Stimulated activated CD4-positive, alpha-beta T cell treated with anti-CD3 and anti-CD28 coated beads, Interleukin-2, amount 100 ng/mL, for 24 hours (primary cell): ENCODE measurements at places on chromosomes 7 and 10.

- no peak for DNase-seq
Measured at GRCh38 chr7:158648168-158648567, 56.4 kb downstream of the NCAPG2 start.

DNA sequence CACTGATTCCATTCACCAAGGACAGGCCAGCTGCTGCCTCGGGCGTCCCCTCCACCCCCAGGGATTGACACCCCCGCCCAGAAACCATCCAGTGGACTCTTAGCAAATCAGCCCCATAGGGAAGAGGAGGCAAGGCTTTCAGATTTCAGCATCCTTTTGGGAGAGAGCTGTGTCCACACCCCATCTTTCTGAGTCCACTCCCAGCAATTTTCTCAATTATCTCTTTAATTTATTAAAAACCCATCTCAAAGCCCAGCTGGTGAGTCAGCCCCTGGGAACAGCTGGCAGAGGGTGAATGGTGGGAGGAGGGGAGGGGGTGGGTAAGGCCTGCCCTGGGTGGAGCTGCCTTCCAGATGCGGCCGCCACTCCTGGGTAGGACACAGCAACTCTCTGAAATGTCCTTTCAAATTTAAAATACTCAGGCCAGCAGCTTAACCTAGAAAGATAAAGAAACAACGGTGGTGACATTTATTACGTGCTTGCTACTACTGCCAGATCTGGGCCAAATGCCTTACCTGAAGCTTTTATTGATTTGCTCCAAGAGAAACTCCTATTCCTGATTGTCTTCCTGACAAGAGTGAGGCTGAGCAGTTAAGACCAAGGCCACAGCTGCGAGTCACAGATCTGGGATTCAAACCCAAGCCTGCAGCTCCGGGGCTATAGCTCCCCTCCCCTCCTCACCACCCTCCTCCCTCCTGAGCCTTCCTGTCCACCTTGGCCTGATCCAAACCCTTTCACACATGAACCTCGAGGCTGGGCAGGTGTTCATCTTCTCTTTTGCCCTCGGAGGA, 120.4 kb downstream of the RGS10 start:
- no peak for DNase-seq

DNA sequence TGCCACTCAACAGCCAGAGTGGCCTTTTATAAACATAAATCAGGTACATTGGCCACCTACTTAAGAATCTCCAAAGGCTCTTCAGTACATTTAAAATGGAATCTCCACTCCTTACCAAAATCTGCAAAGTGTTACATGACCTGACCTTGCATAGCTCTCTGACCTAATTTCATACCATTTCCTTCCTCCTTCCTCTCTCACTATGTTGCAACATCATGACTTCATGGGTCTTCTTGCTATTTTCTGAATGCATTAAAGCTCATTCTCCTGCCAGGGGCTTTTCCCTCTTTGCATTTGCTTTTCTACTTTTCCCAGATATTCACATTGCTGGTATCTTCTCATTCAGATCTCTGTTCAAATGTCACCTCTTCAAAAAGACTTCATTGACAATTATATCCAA, 22.1 kb upstream of the PPP1R17 start:
- DNase-seq, result no peak

DNA sequence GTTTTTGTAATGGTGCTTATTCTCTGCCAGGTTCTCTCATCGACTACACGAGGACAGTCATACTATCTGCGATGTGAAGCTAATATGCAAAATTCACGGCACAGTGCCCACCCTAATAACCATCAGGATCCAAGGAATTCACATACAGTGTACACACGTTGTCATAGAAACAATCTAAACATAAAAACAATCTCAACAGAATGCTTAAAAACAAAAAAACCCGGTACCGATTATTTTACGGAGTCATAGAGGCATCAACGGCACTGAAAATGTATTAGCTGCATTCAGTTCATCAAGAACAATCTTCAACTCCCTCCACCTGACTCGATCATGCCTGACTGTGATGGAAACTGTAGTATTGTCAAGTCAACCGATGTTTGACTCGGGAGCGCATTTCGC, 628 bp downstream of the MRPS33 start:
- DNase-seq, result no peak

DNA sequence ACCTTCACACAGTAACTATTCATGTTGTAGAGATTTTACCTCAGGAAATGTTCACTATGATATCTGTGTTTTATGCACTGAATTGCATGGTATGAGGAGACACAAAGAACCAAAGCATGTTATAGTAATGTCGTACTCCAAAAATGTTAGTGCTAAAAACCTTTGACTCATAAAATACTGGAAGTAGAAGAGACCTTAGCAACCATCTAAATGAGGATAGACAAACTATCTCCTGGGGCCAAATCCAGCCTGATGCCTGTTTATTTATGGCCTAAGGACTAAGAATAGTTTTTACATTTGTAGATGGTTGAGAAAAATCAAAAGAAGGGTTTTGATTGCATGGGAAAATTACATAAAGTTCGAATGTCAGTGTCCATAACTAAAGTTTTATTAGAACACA, 535.1 kb downstream of the INHBA start:
- no peak for DNase-seq
